ENCODE measurements at places on chromosomes 13 and 19.

GRCh38 chr19:27744926-27745768, 1467.8 kb downstream of the UQCRFS1 start:
- no peak for DNase-seq

- DNase-seq: no peak
Observed at GRCh38 chr13:38202740-38203139, 146.9 kb upstream of the UFM1 start.

DNA sequence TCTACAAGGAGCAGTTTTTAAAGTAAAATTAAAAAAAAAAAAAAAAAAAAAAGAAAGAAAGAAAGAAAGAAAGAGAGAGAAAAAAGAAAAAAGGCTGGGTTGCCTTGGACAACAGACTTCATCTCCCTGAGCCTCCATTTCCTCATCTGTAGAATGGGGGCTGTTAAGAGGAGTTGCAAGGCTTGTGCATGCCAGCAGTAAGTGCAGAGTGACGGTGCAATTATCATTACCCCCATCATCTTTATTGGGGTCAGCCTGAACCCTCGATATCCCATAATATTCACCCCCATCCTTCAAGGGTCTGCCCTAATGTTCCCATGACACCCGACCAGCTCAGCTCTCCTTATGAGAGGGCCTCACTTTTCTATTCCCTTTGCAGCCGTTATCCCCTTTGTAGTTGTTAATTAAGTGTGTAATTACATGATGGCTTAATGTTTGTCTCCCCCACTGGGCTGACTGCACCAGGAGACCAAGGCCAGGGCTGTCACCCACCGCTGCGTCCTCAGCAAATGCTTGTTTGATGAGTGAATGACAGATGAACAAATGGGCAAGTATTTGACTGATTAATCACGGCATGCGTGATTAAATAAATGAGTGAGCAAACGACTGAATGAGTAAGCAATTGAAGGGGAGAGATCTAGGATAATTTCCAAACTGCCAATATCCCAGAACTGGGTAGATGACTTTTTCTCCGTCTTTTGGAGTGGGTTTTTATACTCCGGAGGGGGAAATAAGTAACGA, 10.1 kb downstream of the FOSB start:
- no peak for DNase-seq

- DNase-seq: no peak
Observed at GRCh38 chr19:29376855-29377354, 148.9 kb upstream of the VSTM2B start.

DNA sequence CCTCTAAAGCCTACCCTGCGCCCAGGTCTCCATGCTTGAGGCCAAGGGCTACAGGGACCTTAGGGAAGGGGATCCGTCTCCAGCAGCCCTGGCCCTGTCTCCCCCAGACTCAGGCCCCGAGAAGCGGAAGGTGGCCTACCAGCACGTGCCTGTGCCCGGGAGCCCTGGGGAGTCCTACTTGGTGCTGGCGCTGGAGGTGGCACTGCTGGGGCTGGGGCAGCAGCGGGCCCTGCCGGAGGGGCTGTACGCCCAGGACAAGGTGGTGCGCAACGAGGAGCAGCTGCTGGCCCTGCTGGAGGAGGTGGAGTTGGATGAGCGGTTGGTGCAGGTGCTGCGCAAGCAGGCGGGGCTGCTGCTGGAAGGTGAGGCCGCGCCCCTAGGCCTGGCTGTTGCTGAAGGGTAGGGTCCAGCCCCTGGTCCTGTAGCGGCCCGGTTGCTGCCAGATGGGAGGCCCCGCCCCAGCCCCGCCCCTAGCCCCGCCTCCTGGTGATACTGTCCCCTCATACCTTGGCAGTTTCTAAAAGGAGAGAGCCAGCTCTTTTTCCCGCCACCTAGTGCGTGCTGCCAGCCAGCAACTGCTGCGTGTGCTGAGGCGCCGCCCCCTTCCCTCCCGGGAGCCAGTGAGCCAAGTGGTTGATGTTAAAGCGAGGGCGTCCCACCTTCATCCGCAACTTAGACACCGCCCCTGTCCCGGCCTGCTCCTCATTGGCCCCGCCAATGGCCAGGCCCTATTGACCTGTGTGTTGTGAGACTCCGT, 22.6 kb downstream of the ZSWIM4 start:
- DNase-seq: no peak

GRCh38 chr13:55654243-55654642, 1486.5 kb upstream of the PRR20A start:
- DNase-seq: no peak

GRCh38 chr19:30525383-30525782, 153.2 kb downstream of the ZNF536 start:
- no peak for DNase-seq

- DNase-seq: peak; percentile 3
Observed at GRCh38 chr19:48873476-48874302, 1.5 kb downstream of the PPP1R15A start.

GRCh38 chr19:3785451-3785937, 687 bp downstream of the MATK start:
- DNase-seq: no peak

DNA sequence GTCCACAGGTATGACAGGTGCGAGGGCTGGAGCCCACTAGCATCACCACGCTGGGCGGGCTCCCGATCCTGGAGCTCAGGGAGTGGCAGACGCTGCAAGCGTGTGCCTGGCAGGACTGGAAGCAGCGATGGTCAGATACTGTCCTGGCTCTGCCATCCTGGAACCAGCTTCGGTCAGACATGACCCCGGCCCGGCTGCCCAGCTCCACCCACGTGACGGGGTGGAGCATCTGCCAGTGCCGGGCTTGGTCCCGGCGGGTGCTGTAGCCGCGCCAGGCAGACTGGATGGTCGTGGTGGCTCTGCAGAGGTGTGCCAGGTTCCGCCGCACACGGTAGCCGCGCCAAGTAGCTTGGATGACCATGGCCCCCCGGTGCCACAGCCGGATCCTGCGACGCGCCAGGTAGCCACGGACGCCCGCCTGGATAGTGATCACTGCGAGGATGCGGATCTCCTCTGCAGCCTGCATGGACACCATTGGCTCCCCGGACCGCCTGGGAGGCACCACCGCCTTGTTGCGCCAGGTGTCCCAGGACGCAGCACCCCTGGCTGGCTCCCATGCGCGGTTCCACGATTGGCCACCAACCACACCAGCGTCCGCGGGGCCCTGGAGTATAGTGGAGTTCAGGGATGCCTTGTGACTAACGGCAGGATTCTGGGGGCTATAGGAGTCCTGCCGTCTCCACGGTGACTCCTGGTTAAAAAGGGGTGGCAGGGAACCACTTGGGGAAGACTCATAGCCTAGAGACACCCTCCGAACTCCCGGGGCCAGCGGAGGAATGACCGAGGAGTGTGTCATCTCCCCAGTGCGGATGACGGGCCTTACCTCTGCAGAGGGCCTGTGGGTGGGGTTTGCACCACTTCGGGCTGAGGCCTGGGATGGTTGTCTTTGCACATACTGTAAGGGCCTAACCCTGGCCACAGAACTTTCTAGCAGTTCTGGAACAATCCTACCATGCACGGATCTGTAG, 16.5 kb downstream of the IQCN start:
- DNase-seq: no peak

DNA sequence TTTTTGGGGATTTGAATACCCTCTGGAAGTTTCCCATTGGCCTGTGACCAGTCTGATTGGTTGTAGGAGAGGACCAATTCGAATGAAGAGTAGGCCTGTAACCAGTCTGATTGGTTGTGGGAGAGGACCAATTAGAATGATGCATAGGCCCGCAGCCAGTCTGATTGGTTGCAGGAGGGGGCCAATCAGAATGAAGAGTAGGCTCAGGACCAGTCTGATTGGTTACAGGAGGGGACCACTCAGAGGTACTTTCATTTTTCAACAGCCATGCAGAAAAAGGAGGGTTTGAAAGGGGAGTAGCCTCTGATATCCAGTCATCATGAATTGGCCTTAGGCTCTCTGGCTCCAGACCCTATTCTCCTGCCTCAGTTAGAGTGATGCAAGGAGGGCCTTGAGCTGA, 30.4 kb upstream of the SLC1A5 start:
- no peak for DNase-seq

DNA sequence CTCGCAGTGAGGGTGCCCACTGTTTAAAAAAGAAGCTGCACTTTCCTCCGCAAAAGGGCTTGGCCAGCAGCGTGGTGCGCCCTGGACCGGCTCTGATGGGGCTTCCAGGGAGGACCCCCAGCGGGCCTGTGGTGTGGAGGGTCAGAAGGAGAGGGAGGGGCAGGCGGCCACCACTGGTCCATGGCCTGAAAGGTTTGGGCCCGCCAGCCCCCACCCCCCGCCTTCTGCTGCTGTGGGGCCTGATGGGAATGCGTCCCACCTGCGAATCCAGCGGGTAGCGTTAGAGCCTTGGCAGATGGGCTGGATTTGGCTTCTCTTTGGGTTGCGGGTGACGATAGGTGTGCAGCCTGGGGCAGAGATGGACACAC, 34.7 kb downstream of the TMEM255B start:
- no peak for DNase-seq

DNA sequence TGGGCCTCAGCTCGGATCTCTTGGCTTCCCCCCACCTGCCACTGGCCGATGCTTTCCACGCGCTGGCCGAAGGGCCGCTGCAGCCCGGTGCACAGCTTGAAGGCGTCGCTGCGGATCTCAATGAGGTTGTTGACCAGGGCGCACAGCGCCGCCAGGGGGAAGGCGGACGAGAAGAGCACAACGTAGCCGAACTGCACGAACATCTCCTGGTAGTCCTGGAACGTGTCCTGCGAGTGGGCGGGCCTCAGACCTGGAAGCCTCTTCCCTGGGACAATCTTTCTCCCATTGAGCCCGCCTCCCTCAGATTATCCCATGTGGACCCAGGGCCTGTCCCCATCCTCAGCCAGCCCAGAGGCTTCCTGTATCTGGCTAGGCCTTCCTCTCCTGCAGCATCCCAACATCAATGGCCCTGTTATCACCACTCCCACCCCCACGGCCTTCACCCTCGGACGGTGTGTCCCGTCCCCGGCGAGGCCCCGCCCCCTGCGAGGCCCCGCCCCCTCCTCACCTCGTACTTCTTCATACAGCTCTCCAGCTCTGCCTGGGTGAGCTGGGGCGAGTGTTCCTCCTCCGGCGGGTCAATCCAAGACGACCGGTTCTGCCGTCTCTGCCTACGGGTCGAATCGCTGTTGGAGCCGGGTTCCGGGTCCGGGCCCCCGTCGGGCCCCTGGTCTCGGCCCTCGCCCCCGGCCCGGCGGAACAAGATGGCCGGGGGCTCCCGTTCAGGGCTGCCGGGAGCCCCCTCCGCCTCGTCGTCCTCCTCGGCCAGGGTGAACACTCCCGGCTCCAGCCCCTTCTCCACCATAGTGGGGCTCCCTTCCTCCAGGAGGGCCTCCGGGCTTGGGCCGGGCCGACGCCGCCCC, 6.8 kb downstream of the ANO8 start:
- DNase-seq: no peak

DNA sequence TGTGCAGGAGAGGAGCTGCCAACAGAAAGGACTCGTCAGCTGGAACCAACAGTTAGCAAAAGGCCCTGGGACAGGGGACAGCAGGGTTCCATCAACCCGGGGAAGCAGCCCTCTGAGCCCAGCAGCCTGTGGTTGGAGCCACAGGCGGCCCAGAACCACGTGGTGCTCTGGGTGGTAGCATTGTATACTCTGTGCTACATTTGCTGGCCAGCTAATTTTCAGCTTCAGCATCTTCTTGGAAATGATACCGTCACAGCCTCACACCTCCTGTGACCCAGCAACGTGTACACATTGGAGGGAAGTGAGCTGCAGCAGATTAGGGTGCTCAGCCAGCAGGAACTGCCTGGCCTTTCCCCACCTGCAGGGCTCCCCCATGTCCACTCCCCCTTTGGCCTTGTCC, 13.1 kb upstream of the MTIF3 start:
- no peak for DNase-seq

- no peak for DNase-seq
Observed at GRCh38 chr13:20002787-20003186, 44.3 kb downstream of the ZMYM2 start.

DNA sequence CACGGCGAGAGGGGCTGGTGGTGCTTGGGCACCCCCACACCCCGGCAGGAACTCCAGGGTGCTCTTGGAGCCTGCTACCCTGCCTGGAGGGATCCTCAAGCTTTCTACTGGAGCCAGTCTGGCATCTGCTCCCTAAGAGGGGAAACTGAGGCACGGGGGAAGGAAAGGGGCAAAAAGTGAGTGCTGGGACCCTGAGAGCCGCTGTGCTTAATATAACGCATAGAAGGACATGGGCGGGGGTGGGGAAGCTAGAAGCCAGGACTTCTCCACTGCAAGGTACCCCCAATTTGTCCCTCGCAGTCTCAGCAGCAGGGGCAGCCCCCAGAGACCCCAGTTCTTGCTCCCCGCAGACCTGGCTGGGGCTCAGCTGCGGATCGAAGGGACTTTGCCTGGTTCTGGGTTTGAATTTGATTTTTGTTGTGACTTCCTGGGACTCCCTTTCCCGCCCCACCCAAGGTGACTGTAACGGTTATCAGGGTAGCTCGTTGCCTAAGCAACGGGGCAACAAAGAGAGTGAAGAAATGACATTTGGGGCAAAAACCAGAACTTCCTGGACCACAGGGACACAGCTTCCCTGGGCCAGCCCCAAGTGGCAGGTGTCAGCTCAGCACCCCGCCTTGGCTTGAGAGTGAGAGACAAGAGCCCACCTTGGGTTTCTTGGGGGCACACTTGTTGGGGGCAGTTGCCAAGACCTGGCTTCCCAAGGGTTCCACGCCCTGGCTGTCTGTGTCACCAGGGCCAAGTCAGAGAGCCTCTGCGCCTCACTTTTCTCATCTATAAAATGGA, 638 bp downstream of the ADGRE5 start:
- peak; percentile 78 for DNase-seq

GRCh38 chr13:65595916-65596315, 1634.2 kb downstream of the PCDH9 start:
- DNase-seq: no peak
